ENCODE measurements at places on chromosomes 12 and 14.

DNA sequence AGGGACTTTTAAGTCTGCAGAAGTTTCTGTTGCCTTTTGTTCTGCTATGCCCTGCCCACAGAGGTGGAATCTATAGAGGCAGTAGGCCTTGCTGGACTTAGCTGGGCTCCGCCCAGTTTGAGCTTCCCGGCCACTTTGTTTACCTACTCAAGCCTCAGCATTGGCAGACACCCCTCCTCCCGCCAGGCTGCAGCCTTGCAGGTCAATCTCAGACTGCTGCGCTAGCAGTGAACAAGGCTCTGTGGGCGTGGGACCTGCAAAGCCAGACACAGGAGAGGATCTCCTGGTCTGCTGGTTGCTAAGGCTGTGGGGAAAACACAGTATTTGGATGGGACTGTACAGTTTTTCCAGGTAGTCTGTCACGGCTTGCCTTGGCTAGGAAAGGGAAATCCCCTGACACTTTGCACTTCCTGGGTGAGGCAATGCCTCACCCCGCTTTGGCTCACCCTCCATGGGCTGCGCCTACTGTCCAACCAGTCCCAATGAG, 43.7 kb downstream of the CCDC59 start:
- DNase-seq = no peak

- no peak for DNase-seq
Observed at GRCh38 chr12:79183003-79183402, 318.4 kb downstream of the SYT1 start.

GRCh38 chr12:108082485-108082884, 46.6 kb upstream of the WSCD2 start:
- no peak for DNase-seq

DNA sequence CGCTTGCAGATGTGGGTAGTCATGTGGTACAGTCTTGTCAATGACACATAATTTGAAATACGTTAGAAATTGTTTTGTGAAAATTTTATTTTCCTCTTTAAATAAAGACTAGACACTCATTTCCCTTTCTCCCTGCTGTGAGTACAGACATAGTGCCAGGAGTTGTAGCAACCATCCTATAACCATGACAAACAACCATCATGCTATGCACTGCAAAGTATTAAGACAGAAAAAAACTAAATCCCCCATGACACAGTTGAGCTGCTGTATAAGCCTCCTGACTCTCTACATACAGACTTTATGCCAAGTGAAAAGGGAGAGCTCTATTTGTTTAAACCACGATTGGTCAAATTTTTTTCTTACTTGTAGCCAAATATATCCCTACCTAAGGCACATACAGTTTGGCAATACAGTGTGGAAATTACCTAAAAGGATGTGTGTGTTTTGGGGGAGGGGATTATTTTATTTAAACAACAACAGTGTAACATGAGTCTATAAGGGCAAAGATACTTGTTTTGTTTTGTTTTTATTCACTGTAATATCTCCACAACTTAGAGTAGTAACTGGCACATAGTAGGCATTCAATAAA, 45.0 kb upstream of the KRR1 start:
- no peak for DNase-seq

- DNase-seq = peak; percentile 85
Observed at GRCh38 chr12:57893431-57894353, 47.2 kb upstream of the CTDSP2 start.

- DNase-seq = no peak
Observed at GRCh38 chr12:41055875-41056577, 132.1 kb upstream of the PDZRN4 start.

- DNase-seq = no peak
Observed at GRCh38 chr14:61177279-61178225, 103.6 kb downstream of the TMEM30B start.

DNA sequence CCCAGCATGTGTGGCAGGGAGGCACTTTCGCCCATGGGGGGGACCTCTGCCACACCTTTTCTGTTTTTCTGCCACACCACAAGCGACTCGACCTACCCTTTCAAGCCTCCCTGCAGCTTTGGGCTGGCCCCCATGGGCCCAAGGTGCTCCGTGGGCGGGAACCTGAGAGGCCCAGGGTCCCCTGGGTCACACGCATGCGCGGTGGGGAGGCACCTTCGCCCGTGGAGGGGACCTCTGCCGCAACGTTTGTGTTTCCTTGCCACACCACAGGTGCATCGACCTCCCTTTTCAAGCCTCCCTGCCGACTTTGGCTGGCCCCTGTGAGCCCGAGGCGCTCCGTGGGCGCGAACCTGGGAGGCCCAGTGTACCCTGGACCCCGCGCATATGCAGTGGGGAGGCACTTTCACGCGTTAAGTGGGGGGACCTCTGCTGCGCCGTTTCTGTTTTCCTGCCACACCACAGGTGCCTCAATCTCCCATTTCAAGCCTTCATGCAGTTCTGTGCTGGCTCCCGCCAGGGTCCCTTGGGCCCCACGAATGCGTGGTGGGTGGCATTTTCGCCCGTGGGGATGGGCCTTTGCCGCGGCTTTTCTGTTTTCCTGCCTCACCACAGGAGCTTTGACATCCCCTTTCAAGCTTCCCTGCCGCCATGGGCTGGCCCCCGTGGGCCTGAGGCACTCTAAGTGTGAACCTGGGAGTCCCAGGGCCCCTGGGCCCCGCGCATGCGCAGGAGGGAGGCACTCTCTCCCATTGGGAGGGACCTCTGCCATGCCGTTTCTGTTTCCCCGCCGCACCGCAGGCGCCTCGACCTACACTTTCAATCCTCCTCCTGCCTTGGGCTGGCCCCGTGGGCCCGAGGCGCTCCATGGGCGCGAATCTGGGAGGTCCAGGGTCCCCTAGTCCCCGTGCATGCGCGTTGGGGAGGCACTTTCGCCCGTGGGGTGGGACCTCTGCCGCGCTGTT, 332.2 kb downstream of the ALG10 start:
- no peak for DNase-seq

GRCh38 chr14:38900887-38901286, 202.1 kb downstream of the SEC23A start:
- DNase-seq = no peak

DNA sequence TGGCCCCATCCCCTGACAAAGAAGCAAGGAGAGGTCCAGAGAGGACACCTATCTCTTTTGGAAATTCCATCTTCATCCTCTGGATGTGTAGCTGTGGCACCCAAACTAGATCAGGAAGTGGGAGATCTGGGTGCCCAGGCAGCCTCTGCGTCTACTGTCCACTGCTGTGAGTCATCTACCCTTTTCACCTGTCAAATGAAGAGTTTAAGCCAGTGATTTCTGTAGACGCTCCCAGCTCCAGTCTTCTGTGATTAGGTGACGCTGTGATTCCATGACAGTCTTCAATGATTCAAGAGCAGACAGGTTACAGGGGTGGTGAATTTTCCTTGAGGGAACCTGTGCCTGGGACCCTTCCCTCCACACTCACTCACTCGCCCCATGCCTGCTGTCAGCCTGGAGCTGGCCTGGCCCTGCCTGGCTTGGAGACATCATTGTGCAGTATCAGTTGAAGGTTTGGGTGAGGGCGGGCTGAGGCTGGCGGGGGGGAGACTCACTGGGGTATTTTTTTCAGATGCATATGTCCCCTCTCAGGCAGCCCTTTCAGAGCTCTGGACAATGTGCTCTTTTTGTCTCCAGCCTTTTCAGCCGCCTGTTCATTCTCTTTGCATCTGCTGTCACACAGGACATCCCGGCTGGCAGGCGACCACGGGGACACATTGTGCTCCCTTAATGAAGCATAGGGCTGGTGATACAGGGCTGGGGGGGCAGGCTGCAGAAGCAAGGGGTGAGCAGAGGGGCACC, 56.8 kb upstream of the PARP11 start:
- DNase-seq = no peak

DNA sequence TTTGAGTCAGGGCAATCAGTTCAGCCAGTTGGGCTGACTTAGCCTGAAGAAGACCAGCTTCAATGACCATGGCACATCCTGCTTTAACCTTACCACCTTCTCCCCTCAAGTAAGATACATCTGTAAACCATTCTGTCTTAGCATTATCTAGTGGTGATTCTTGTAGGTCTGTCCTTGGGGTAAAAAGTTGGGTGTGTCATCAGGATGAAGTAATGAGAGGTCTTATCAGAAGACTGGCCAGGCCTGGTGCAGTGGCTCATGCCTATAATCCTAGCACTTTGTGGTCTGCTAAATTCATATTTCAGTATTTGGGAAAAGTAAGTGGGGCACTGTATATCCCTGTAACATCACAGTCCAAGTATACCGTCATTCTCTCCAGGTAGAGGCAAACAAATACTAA, 19.1 kb downstream of the SINHCAF start:
- DNase-seq = no peak

DNA sequence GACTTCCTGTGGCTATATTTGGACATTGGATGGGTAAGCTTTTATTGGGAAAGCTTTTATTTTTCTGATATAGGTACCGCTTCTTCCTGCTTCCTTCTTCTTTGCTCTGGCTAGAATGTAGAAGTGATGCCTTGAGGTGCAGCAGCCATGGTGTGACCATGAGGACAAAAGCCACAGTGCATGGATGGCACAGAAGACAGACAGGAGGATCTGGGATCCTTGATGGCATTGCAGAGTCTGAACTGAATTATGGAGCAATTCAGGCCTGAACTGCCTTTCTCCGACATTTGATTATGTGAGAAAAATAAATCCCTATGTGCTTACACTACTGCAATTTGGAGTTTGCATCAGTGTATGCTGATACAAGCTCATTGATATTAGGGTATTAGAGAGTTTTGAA, 191.3 kb upstream of the CRY1 start:
- DNase-seq = no peak

GRCh38 chr12:28603801-28604200, 413.5 kb downstream of the CCDC91 start:
- no peak for DNase-seq

Data from tibial nerve (tissue), 4 donors.